ENCODE measurements at places on chromosomes 16 and 17. TPM values are rescaled to one million over a fixed set of nuclear protein-coding genes. Genes with fewer than 3 reads are reported as not detected.

- no peak for DNase-seq
Observed at GRCh38 chr16:23248261-23249194, 53.6 kb upstream of the SCNN1B start.

DNA sequence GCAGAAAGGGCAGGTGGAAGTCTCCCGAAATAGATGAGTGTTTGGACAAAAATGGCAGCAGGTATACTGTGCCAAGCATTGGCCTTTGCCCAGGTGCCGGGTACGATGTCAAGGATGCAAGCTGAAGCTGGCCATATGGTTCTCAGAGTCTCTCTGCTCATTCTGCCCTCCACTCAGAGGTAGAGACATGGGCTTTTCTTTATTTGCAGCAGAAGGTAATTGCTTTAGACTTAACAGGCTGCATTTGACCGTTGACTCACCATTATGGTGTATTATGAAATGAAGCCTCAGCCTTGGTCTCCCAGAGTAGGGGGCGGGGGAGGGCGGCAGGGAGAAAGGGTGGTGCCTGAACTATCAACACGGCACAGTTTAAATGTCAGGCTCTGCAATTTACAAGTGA, 969.1 kb upstream of the EEF2KMT start:
- no peak for DNase-seq

DNA sequence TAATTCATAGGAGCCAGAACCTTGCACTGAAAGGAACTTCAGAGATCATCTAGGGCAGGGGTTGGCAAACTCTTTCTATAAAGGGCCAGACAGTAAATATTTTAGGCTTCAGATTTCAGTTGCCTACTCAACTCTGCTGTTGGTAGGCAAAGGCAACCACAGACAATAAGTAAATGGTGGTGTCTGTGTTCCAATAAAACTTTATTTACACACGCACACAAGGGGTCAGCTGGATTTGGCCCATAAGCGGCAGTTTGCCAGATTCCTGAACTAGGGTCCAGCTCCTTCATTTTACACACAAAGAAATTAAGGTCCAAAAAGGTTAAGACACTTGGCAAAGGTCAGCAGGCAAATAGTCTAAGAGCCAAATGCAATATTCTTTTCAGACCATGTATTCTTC, 107.3 kb downstream of the SPAG9 start:
- no peak for DNase-seq

DNA sequence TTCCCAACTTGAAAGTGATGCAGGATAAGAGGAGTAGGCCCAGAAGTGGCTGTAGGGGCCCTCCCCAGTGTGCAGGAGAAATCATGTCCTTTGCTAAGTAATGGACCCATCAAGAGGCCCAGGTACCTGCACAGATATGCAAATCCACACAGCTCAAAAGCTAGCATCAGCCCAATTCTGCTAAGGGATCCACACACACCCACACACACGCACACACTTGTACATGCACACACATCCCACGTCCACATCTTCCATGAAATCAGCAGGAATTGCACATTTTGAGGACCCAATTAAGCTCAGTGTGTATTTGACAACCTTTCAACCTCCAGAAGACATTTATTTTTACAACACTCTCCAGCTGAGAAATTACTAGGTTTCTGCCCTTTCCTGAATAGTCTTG, 184.8 kb downstream of the C16orf78 start:
- no peak for DNase-seq

- DNase-seq: no peak
Observed at GRCh38 chr16:2425008-2425518, 4.2 kb upstream of the CCNF start.

GRCh38 chr16:57422026-57422944, 17.7 kb downstream of the CCL17 start:
- peak; percentile 74 for DNase-seq

- DNase-seq: no peak
Observed at GRCh38 chr17:73401911-73402310, 90.1 kb upstream of the CDC42EP4 start.

GRCh38 chr16:22326369-22326652, 29.1 kb downstream of the POLR3E start:
- DNase-seq: no peak

DNA sequence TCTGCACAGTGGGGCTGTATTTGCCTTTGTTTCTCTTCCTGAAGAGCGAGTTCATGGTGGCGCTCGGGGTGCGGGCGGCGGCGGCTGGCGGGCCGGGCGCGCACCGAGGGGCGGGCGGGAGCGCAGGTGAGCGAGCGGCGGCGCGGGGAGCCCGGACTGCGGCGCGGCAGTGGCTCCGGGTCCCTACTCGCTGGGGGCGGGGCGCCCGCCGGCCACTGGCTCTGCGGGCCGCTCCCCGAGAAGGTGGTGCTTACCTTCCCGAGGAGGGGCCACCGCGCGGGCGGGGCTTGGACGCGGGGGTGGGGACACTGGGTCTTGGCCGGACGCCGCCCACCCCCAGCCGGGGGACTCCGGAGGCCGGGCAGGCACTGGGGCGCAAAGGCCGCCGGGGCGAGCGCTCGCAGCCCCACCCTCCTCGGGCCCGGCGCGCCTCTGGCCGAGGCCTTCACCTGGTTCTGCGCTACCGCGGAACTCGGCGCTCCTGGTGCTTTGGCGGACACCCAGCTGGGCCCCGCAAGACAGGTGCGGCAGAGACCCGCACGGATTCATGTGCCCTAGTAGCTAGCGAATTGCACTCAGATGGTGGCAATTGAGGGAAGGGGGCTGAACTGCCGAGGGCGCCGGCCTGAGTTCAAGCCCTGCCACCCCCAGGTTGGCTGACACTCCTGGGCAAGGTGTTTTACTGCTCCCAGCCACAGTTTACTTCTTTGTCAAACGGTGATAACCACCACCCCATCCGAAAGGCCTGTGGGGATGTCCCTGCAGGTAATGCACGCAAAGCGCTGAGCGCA, at the start of gene PPL:
TSS of gene PPL (minus strand) at position 158 of the 791 bp plus-strand sequence. CDS start at position 55, 103 bp downstream.
- DNase-seq: peak; percentile 80

GRCh38 chr16:30342751-30343490, 12.2 kb downstream of the CD2BP2 start:
- no peak for DNase-seq

- no peak for DNase-seq
Observed at GRCh38 chr16:790086-790485, 1.7 kb downstream of the CHTF18 start.

DNA sequence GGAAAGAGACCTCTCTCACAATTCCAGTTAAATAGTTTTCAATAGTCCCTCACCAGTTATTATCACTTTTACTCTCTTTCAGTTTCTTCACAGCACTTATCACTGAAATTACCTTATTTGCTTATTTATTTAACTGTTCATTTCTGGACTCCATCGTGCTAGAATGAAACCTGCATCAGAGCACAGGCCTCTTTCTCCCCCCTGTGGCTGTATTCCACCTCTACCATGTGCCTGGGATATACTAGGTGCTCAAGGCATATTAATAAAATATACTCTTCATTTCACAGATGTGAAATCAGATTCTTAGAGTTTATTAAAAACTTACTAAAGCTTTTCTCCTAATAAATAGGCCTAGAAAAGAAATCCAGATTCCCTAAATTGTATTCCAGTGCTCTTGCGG, 308.9 kb upstream of the MON1B start:
- DNase-seq: no peak

The SERPINF2 gene
- 124 TPM for polyA plus RNA-seq

The MYL11 gene
- polyA plus RNA-seq: 0.70 TPM

All from renal pelvis (tissue), 12 donors.